AG09319 (cell line): ENCODE measurements at places on chromosomes 5 and 9.

GRCh38 chr5:38608874-38609273 lies 52.4 kb upstream of the LIFR start:
- no peak for DNase-seq

- no peak for DNase-seq
Measured at GRCh38 chr5:59943452-59944113, 50.1 kb upstream of the PDE4D start.

DNA sequence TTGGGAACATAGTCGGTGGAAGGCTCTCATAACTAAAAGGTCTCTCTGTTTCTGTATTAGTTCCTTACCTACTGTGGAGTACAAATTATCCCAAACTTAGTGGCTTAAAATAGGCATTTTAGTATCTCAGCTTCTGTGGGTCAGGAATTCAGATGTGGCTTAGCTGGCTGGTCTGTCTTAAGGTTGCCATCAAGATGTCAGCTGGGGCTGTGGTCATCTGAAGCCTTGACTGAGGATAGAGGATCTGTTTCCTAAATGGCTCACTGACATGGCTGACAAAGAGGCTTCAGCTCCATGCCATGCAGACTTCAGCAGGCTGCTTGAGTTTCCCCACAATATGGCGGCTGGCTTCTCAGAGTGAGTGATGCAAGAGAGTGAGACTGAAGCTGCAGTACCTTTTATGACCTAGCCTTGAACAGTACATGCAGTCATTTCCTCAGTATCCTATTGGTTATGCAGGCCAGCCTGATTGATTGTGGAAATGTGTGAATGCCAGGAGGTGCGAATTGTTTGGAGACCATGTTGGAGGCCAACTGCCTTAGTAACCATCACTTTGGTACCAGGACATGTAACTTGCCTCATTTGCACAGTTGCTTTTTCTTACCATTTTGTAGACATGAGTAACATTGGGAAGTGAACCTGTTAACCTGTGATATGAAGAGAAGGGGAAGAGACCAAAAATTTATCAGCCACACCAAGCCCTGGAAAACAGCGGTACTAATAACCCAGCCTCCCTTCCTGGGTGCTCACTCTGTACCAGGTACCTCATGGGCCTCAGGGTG lies 152.8 kb upstream of the IER5L start:
- DNase-seq, result no peak

DNA sequence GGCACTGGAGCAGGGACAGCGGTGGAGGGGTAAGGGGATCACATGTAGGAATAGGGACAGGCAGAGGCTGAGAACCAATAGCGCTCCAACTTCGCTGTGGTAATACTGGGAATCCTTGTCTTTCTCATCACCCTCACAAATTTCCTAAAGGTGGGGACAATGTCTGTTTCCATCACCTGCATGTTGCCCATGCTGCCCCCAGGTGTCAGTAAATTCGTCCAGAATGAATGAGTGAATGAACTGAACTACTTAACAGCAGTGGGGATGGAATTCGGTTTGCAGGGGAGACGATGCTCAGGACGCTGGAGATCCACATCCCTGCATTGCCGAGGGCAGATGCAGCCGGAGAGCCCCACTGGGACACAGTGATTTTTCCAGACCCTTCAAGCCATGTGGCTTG lies 129.9 kb downstream of the PDZD2 start:
- DNase-seq, result no peak

- DNase-seq, result no peak
Measured at GRCh38 chr5:135709208-135709575, 125.3 kb upstream of the SLC25A48 start.

DNA sequence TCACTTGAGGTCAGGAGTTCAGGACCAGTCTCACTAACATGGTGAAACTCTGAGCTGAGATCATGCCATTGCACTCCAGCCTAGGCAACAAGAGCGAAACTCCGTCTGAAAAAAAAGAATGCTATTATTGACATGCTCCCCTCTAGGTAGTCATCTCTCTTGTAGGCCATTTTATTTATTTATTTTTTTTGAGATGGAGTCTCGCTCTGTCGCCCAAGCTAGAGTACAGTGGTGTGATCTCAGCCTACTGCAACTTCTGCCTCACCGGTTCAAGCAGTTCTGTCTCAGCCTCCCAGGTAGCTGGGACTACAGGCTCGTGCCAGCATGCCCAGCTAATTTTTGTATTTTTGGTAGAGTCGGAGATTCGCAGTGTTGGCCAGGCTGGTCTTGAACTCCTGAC lies 20.6 kb upstream of the NIM1K start:
- DNase-seq, result no peak

DNA sequence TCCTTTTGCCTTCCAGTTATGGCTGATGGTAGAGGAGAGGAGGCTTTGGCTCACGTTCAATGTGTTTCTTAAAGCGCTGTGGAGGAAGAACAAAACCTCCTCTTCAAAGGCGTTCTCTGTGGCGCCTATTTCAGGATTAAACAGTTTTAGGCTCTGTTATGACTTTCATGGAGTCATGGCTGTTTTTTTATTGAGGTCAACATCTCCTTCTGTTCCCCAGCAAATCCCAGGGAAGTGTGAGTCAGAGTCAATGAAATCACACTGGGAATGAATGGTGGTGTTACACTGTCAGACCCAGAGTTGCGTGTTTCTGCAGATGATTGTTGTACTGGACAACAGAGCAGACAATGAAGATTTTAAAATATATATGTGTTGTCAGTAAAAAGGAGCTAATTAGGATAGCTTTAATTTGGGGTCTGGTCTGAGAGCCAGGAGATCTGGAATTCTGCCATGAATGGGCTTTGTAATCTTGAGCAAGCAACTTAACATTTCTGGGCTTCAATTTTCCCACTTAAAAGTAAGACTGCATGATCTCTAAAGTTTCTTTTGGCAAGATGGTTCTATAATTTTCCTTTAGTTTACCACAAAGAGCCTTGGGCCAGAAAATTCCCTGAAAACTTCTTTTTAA lies 240.7 kb downstream of the CSNK1G3 start:
- DNase-seq, result peak; percentile 53
